Kasumi-1 (cell line): ENCODE measurements at places on chromosomes 11 and 22.

DNA sequence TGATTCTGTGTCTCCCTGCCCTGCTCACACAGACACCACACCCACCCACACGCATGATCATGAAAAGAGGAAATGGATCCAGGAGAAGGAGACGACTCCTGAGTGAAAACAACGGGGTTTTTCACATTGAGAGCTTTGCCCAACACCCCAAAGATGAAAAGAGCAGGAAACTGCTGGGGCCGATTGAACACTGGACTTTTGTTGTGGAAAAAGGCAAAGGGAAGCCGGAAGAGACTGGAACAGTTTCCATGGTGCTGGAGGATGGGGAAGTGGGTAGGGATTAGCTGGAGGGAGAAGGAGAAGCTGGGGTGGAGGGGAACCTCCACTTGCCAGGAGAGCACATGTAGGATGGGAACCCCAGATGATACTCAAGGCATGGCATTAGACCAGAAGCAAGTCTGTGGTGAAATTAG lies 5.2 kb upstream of the SLC43A3 start:
- no peak for DNase-seq

DNA sequence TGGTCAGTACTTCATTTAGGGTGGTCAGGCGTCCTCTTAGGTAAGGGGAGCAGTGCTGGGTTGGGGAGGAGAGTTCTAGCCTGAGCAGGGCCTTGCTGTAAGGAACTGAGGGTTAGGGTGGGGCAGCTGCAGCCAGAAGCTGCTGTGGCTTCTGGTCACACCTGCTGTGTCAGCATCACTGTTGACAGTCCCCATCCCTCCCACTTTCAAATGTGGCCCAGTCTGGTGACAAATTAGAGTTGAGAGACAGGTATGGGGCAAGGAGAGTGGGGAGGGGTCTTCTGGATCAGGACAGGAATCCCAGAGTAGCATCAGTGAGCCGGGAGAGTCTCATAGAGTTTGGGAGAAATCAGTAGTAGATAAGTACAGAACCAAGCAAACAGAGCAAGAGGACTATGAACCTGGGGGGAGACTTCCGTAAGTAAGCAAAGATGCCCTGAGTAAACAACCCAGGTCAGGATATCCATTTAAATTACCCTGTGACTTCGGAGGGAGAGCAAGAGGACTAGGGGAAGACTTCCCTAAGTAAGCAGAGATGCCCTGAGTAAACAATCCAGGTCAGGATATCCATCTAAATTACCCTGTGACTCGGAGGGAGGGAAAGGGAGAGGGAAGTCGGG lies 53.7 kb downstream of the PPP6R2 start:
- DNase-seq, result no peak

DNA sequence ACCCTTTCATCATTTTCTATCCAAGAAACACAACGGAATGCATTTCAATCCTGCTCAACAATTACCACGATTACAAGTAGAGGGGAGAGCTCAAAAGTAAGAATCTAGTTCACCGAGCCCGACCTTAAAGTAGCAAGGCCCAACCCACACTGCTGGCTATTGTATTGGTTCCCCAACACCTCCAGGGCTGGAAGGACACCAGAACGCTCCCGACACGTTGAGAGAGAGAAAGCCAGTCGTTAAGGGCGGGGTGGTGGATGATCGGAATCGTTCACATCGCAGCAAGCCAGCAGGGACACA lies 690 bp downstream of the CKAP5 start:
- DNase-seq, result no peak

- DNase-seq, result peak; percentile 58
Measured at GRCh38 chr22:22450343-22450839, 58.2 kb downstream of the ZNF280B start.

GRCh38 chr11:63853476-63853875 lies 14.6 kb downstream of the MARK2 start:
- no peak for DNase-seq

- no peak for DNase-seq
Measured at GRCh38 chr22:32971276-32971675, 86.9 kb downstream of the SYN3 start.

DNA sequence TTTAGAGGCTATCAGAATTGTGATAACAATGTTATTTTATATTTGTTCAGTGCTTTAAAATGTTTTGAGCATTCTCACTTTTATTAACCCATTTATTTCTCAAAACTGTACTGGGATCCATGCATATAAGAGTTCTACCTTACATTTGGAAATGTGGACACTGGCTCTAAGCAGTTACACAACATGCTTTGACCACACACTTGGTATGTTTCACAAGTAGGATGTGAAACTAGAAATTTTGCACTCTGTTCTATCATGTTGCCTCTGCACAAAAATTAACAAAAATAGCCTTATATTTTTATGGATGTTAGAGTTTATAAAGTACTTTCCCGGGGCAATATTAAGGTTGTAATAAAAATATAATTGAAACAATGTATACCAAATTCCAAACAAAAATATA lies 126.9 kb upstream of the CHORDC1 start:
- DNase-seq, result no peak

- no peak for DNase-seq
Measured at GRCh38 chr11:33737362-33737821, 1.2 kb upstream of the CD59 start.

- DNase-seq, result peak; percentile 73
Measured at GRCh38 chr11:69449320-69450063, 32.0 kb upstream of the LINC01488 start.

GRCh38 chr11:1113405-1114201 lies 38.9 kb downstream of the MUC2 start:
- DNase-seq, result no peak

DNA sequence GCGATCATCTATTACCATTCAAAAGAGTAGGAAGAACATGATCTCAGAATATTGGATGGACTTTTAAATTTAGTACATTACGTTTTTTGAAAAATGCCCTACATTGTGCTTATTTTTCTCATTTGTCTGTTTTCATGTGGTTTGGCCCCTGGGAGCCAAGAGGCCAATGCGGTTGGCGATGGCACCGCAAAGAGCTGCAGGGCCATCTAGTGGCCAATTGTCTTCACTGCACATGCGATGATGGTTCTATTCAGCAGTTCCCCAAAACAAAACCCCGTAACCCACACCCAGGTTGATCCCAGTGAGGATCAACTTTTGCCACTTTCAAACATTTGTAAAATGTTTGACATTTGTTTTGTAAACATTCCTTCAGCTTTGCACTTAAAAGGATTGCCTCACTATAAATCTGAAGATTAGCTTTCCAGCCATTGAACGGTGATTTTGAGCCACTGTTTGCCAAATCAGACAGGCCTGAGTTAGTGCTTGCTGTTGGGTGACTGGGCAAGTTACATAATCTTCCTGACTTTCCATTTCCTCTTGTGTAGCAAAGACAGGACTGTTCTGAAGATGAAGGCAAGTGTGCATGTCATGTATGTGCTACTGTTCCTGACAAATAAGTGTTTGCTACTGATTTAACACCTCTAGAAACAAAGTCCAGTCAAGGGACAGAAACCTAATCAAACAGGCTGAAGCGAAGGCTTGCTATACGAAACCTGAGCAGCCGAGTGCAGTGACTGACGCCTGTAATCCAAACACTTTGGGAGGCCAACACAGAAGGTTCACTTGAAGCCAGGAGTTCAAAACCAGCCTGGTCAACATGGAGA lies 29.2 kb upstream of the XBP1 start:
- DNase-seq, result peak; percentile 71

- no peak for DNase-seq
Measured at GRCh38 chr11:1401171-1401445, 11.4 kb downstream of the BRSK2 start.

- no peak for DNase-seq
Measured at GRCh38 chr11:78684377-78684776, 109.7 kb upstream of the NARS2 start.

DNA sequence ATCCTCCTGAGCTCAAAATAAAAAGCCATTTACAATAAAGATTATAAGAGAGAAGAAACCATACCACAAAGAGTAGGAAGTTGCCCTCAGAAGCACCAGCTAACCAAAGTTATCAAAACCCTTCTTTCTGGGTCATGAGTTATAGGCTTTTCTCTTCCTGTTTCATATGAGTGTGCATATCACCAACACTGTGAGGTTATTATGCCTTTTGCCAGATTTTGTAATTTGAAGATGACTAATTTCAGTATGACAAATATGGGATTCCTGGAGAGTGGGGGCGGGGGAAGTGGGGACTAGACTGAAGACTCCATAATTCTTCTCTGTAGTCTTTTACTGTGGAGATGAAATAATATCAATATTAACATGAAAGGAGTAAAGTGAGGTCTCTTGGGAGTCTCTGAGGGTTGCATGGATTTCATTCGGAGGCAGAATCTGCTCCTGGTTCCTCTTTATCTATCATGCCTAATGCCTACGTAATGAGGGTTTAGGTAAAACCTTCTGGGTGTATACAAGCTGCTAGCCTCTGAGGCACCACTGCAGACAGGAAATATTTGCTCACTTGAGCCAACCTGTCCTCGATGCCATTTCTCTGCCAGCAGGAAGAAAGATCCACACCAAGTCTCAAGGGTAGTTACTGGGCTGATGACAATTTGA lies 2.1 kb downstream of the LPXN start:
- peak; percentile 64 for DNase-seq

DNA sequence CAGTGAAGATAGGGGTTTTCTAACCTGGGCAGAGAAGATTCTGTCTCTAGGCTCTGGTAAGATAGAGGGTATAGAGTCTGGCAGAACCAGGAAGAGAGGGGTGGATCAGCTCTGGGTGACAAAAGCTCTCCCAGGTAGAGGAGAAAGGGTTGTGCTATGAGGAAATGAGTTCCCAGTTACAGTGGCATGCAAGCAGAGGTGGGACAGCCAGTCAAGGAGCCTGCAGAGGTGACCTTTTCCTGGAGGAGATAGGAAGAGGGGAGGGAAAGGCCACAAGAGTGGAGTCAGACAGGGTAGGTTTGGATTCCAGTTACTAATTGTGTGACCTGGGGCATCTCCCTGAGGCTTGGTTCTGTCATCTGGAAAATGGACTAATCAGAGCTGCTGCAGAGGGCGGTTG lies 3.4 kb upstream of the CAPN5 start:
- no peak for DNase-seq

DNA sequence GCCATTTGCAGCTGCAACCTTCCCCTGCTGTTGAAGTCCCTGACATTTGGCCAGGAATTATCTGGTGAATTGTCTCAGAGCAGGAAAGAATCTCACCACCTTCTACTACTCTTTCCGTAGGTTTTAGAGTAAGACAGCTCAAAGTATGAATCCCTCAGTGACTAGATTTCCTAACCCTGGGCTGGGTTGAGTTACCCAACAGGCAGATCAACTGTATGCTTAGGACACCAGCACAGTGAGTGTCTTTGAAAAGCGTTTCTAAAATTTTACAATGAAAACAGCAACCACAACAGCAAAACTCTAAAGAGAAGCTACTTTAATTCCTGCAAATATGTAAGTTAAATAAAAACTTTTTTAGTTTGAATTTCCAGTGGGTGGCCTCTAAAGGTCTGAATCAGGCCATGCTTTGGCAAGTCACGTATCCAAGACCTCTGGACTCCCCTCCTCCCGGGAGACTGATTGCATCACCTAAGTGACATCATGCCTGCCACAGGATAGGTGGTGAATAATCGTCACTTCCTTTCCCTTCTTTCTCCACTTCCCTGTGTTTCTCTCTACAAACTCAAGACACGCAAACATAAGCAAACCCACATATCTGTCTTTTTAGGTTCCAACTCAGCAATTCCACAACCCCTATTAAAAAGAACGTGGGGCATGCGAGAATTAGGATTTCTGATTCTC lies 7.8 kb downstream of the OR8B12 start:
- DNase-seq, result no peak

- DNase-seq, result no peak
Measured at GRCh38 chr11:37843603-37844002, 1245.6 kb upstream of the RAG2 start.

DNA sequence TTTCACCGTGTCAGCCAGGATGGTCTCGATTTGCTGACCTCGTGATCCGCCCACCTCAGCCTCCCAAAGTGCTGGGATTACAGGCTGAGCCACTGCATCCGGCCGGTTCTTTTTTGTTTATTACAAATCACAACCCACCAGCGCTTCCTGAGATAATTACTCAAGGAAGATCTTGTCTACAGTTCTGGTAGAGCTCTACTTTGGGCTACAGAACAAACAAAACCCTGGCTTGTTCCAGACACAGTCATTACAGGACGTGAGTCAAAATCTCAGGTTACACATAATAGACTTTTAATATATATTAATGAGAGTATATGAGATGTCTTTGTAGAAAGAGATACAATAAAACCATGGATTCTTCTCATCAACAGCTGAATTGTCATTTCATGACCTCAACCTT lies 42.8 kb upstream of the NUP50 start:
- DNase-seq, result no peak

GRCh38 chr11:40722179-40722795 lies 737.2 kb downstream of the LRRC4C start:
- DNase-seq, result no peak
